RPMI8226 (cell line): ENCODE measurements at places on chromosomes 4 and X.

- no peak for DNase-seq
Observed at GRCh38 chrX:13485167-13485566, 84.2 kb upstream of the EGFL6 start.

GRCh38 chr4:1890979-1891570 lies 19.9 kb downstream of the NSD2 start:
- no peak for DNase-seq

- no peak for DNase-seq
Observed at GRCh38 chr4:180335566-180335965, 1907.6 kb upstream of the TENM3 start.

GRCh38 chr4:67581913-67582312 lies 23.4 kb downstream of the STAP1 start:
- DNase-seq: no peak

DNA sequence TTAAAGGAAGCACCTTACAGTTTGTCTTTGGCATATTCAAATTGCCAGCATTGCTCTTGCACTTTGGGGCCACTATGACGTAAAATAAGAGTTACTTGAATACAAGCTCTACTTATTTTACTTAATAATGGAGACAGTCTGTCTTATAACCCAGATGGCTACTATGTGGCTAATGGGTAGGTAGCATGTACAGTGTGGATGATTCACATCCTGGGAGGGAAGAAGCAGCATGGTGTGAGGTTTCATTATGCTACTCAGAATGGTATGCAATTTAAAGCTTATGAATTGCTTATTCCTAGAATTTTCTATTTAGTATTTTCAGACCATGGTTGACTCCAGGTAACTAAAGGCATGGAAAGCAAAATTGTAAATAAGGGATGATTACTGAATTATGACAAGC lies 761.8 kb upstream of the ATOH1 start:
- no peak for DNase-seq

GRCh38 chrX:20530406-20530921 lies 263.8 kb upstream of the RPS6KA3 start:
- peak; percentile 54 for DNase-seq

- no peak for DNase-seq
Observed at GRCh38 chr4:24002330-24002966, 112.6 kb upstream of the PPARGC1A start.

DNA sequence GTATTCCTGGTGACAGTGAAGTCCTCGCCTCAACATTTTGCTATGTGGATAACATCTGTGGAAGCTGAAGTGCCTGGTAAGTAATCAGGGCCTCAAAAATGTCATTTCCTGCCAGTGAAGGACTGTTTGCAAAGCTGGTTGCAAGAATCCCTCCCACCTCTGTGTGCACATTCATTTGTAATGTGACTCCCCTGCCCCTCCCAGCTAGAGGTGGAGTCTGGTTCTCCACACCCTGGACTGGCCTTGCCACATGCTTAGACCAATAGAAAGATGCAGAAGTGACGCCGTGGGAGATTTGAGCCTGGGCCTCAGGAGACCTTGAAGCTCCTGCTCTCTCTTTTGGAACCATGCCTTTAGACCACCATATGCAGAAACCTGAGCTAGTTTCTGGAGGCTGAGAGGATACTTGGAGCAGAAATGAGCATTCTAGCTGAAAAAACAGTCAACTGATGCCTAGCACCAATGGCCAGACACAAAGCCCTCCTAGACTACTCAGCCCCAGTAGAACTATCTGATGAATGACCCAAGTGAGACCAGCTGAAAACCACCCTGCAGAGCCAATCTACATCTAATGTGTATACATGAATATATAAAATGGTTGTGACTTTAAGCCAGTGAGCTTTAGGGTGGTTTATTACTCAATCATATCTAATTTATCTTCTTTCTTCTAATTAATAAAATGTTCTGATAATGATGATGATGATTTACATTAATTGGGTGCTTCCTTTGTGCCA lies 47.8 kb upstream of the CRMP1 start:
- DNase-seq: peak; percentile 41

GRCh38 chr4:126568652-126569570 lies 1063.8 kb upstream of the INTU start:
- no peak for DNase-seq

- DNase-seq: no peak
Observed at GRCh38 chrX:110675886-110676285, 119.7 kb downstream of the CHRDL1 start.

DNA sequence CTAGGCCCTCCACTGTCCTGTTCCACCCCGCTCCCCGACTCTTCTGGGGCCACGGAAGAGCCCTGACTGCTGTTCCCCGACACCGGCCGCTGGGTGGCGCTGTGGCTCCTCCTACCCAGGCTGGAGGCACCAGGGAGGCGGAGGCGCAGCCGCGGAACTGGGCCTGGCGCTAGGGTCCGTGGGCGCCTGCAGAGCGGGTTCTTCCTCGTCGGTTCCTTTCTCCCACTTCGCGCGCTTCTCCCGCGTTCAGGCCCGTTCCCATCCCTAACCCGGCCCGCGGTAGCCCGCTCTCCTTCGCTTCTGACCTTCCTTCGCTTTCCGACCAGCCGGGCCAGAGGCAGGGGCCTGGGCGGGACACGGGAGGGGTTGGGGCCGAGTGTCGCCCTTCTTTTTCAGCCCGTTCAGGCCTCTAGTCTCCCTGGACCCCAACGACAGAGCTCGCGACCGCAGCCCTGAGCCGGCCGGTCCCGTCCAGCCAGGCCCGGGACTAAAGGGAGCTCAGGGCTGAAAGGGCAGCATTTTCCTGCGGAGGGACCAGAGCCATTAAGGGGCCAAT lies 34.3 kb downstream of the NALF2 start:
- DNase-seq: peak; percentile 72

DNA sequence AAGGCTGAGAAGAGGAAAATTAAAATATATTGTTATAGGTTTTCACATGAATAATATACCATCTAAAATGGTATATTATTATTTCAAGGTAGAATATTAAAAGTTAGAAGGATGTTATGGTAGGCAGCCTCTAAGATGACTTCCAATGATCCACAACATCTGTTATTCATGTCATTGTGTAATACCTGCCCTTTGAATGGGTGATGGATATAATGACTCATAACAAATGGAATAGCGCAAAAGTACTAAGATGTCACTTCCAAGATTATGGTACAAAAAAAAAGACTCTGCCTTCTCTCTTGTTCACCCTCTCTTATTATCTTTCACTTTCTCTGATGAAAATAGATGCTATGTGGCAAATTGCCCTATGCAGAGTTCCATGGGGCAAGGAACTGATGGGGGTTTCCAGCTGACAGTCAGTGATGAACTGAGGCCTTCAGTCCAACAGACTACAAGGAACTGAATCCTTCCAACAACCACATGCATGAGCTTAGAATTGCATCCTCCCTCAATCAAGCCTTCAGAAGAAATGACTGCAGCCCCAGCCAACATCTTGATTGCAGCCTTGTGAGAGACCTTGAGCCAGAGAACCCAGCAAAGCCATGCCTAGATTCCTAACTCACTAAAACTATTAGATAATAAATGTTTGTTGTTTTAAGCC lies 57.7 kb downstream of the HS6ST2 start:
- DNase-seq: no peak

DNA sequence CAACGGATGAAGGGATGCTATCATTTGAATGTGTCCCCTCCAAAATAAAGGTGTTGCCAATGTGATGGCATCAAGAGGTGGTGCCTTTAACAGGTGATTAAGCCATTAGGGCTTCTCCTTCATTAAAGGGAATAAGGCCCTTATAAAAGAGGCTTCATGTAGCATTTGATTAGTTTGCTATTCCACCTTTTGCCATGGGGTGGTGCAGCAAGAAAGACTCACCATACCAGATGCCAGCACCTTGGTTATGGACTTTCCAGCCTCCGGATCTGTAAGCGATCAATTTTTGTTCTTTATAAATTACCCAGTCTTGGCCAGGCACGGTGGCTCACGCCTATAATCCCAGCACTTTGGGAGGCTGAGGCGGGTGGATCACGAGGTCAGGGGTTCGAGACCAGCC lies 7.9 kb upstream of the SLC25A43 start:
- DNase-seq: peak; percentile 17

DNA sequence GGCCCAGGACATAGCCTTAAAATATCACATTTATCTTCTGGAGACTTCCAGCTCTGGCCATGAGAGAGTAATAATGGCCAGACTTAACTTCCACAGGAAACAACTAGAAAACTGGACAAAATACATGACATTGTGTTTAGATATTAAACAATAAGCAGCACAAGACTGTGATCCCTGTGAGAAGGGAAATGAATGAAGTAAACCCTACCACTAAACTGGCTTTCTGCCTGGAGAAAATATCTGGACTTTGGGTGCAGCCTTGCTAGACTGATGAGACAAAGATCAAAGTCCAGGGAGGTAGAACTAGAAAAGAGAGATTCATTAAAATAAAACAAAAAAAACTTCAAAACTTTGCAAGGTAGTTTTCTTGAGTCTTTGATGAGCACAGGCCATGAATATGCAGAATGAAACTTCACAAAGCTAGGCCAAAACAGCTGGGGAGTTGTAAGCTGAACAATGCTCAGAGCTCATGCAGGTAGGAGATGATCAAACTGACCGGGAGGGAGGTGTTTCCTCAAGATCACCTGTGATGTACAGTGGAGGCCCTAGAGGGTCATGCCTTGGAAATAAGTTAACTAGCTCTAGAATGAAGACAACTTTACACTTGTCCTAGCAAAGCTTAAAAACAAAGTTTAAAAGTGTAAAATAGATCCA lies 147.0 kb upstream of the SH3RF1 start:
- no peak for DNase-seq

GRCh38 chr4:77493120-77493752 lies 112.4 kb upstream of the CXCL13 start:
- no peak for DNase-seq

DNA sequence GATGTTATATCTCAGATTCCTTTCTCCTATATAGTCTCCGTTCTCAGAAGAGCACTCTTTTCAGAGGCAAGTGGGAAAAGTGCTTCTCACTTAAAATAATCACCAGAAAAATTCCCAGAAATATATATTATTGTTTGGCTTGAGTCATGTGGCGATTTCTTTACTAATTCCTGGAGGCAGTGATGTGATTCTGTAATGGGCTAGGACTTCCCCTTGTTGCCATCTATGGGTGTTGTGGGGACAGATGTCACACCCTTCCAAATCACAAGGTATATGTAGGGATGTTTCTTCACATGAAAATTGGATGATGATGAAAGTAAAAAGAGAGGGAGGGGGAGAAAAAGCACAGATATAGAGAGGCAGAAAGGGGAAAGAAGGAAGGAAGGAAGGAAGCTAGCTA lies 553.4 kb downstream of the PPP4R3C start:
- DNase-seq: no peak

DNA sequence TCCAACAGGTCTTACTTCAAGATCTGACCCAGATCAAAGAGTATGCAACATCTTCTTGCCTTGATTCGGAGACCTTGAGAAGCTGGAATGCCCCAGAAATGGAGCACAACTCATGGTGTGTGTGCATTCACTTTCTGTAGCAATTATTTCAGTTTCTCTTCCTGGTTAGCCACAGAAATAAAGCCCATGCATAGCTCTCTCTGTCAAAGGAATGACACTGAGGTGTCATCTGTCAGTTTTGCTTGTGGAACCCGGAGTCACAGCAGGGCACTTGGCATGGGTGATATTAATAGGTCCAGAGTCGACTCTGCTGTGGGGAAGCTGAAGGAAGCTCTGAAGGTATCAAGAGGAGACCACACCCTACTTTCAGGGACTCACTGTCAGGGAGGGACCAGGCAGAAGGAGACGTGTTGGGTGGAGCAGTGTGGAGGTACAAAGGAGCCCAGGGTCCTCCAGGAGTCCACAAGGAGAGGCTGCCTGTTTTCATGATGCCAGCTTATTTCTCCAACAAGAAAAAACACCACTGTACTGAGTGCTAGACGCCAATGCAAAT lies 10.7 kb downstream of the CLNK start:
- DNase-seq: no peak

DNA sequence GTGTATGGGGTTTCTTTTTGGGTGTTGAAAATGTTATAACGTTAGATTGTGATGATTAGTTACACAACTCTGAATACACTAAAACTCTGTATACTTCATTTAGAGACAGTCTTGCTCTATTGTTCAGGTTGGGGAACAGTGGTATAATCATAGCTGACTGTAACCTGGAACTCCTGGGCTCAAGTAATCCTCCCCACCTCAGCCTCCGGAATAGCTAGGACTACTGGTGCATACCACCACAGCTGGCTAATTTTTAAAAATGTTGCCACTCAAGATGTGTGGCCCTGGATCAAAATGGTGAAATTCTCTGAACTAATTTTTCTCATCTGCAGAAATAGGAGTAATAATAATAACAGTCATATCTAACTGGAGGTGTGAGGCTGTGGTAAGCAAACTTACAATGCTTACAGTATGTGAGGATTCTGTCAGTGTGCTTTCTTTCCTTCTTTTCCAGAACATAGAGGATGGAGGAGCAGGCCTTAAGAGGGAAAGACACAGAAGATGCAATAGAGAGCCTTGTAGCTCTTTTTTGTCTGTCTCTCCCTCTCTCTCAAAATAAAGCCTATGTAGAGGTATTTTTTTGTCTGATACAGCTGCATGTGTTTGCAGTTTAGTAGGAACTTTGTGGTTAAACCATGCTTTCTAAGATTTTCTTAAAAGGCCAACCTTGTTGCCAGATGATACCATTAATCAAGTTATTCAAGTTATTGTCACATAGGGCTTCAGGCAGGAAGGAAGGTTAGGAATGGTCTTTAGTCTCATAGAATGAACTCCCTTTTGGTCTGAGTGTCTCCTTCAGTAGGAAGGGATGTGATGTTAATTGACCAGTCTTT lies 7.5 kb downstream of the ADD1 start:
- DNase-seq: no peak

DNA sequence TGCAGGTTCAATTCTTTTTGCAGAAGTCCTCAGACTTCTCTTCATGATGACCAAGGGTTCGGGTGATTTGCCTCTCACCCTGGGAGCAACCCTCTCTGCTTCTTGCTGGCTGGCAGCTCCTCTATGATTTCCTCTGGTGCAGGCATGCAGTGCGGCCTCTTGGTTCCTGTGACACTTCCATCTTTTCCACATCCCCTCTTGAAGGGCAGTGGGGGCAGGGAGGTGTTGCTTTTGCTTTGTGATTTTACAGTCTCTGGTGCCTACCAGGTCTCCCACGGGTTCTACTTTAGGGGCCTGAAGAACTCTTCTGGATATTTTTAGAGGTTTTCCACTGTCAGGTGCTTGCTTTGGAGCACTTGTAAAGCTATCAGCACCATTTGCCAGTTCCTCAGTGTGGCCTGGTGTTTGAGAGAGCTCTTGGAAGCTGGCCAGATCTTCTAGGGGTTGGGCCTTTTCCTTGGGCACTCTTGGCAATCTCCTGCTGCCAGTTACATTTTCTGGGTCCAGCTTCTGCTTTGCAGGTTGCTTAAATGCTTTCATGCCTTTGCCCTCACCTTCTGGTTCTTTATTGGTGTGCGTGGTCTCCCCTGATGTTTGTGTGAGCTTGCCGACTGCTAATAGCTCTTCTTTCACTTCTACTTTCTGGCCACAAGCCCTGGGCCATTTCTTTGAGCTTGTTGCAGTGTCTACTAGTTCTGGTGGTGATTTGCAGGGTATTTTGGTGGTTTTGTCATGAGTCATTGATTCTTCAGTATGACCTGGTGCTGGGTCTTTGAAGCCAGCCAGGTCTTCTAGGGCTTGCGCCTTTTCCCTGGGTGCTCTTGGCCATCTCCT lies 11.5 kb upstream of the CHST7 start:
- DNase-seq: peak; percentile 86
